ENCODE measurements at places on chromosomes 2 and 18.

DNA sequence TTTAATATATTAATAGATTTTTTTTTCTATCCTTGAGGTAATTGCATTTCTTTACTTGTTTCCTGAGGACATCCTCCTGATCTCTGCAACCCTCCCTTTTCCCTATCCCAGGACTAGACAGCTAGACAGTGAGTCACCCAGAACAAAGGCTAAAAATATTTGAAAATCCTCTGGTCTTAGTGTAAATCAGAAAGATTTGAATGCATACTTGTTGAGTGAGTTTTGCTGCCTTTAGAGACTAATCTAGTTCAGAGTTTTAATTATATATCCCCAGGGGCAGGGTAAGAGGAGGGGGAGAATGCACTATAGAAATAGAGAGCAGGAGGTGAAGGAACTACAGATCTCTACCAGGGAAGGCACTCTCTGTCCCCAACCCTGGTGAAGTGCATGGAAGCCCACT lies 202.3 kb upstream of the TCF4 start:
- no peak for DNase-seq

- DNase-seq, result no peak
Measured at GRCh38 chr2:85133751-85134254, 611 bp downstream of the TCF7L1 start.

DNA sequence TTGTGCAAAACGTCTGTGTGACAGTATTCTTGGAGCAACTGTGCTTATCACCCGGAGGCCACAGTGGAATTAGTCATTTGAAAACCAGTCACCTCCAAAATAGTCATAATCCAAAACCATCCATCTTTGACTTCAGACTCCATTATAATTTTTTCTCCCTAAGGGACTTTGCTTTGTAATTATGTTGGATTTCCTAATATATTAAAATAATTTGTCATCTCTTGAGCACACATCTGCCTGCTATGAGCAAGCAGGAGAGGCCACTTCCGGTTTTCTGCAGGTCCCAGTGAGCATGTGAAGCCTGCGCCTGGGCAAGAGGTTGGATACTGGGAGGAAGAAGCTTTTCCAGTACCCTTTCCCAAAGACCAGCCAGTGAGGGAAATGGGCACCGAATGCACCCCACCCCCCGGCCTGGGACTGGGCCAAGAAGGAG lies 57.7 kb downstream of the ODC1 start:
- no peak for DNase-seq

GRCh38 chr2:187075199-187075635 lies 226.2 kb upstream of the ZSWIM2 start:
- no peak for DNase-seq

- no peak for DNase-seq
Measured at GRCh38 chr2:133092571-133092970, 422.6 kb upstream of the LYPD1 start.

- DNase-seq, result no peak
Measured at GRCh38 chr18:3323900-3324299, 62.0 kb downstream of the MYL12B start.

GRCh38 chr2:145587922-145588321 lies 1068.0 kb upstream of the ZEB2 start:
- no peak for DNase-seq

Data from HCT116 (cell line).